Activated CD8-positive, alpha-beta memory T cell treated with anti-CD3 and anti-CD28 coated beads for 1 hour (primary cell): ENCODE measurements at places on chromosomes 5 and 9.

DNA sequence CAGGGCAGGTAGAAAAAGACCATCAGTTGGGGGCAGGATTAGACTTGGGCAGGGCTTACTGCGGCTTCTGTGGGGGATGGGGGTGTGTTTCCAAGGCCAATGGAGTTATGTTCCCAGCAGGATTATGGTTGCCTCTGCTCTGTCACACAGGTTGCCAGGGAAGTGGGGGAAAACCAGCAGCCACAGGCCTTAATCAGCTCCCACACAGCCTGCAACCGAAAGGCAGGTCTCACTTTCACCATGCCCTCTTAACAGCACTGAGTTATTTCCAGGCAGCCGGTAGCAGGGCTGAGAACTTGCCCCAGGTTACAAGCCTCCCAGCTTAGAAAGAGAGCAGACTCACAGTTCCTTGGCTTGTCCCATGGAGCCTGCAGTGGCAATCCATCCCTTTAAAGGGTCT lies 205.5 kb downstream of the FGF10 start:
- DNase-seq = no peak

DNA sequence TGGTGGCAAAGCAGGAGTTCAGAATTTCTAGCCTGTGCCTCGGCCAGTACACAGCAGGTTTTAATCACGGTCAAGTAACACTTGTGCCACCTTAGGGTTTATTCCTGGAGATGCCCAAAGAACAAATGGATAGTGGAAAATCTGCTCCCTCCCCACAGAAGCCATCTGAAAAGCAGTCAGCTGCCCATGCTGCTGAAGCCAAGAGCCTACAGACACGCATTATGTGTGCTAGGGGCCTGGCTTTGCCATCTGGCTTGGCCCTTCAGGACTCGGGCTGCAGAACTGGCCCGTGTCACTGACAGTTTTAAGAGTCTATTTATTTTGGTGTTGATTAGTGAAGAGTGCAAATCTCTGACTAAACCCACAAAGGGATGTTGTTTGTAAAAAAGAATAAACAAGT lies 11.1 kb downstream of the ARSB start:
- DNase-seq = no peak

- DNase-seq = no peak
These were observed 79.7 kb upstream of the ASTN2 start for GRCh38 chr9:117494401-117495090.

- DNase-seq = no peak
These were observed 130.6 kb downstream of the CACNA1B start for GRCh38 chr9:138007918-138008841.

DNA sequence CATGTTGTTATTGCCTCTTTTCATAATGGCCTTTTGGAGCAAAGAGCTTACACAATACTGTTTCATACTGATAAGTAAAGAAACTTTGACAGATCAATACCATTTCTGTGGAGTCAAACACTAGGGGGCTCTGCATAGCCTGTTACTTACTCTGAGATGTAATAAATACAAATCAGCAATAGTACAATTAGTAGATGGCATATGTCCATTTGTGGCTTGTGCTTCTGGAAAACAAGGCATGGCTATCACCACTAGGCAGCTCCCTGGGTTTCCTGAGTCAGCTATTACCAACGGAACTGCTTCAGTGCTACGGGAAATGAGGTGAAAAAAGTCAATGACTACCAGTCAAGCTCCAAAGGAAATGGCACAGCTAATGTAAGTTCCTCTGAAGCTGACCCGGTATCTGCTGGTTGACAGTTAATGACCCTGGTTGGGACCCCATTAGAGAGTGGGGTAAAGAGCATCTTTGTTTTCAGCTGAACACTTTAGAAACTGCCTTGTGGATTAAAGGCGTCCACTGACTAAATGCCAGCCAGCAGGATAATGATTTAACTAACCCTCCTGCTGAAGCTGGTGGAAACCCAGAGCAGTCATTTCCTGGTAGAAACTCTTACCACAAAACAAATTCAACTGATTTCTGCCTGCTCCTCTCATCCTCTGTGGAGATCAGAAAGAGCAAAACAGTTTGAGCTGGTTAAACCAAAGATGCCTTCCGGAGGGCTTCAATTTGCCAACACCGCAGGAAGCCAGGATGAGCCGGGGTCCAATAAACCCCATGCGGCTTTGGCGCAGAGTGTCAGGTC lies 69.0 kb upstream of the FAM169A start:
- DNase-seq = no peak

GRCh38 chr5:94891972-94892371 lies 273.5 kb downstream of the SLF1 start:
- DNase-seq = no peak

DNA sequence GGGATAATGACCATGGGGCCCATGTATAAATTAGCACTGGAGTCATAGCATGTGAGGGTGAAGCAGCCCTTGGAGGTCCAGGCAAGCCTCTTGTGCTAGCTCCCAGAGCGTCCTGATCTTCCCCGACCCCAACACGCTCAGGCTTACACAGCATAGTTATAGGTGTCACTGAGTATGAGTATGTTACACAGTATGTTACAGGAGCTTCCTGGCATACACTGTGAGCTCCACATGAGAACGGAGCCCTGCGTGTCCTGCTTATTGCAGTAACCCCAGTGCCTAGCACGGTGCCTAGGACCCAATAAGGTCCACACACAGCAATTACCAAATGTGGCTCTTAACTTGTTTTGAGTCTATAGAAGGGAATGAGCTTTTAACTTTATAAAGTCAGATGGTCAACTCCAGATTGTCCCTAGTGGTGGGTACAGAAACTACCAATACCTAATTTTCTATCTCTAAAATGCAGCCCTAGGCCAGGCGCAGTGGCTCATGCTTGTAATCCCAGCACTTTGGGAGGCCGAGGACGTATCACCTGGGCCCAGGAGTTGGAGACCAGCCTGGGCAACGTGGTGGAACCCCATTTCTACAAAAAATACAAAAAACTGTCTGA lies 64.1 kb downstream of the PLAC8L1 start:
- DNase-seq = no peak

DNA sequence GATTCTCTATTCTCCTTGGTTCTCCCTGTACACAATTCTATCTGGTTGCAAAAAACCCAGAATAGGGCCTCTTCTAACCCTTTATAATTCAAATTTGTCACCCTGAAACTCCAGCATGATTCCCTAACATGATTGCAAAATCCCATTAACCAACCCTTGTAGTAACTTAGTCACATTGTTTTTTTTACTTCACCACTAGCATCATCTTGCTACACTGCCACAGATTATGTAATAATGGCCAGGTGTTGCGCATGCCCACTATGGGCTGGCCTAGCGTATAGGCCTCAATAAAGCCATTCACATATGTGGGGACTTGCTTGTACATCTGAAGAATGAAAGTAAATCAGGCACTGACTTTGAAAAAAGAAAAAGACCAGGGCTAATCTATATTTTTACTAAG lies 25.7 kb downstream of the FAM170A start:
- no peak for DNase-seq

DNA sequence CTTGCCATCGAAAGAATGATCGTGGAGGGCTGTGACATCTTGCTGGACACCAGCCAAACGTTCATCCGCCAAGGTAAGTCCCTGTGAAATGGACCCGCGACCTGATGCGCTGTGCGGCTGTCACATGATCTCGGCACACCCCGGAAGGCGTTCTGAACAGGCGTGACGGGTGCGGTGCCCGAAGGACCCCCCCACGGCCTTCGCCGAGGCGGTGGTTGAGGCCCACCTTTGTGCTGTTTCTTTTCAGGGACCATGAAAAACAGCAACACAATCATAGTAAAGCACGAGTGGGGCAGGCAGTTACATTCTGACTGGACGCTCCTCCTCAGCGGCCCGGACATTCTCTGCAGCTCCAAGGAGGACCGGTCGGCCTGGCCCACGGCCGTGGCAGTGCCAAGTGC lies 126.7 kb downstream of the RASGRF2 start:
- DNase-seq = no peak

DNA sequence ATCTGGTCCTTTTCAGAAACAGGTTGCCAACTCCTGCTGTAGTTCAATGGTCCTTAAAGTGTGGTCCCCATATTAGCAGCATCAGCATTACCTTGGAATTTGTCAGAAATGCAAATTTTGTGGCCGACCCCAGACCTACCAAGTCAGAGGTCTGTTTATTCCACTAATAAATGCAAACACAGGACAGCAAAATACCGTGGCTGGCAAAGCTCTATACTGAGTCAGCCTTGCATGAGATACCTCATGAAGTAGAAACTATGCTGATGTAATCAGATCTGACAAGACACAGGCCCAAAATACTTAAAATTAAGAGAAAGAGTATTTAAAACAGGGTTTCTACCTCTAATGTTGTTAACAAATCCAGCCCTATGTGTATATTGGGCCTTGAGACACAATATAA lies 3.0 kb downstream of the GOLM1 start:
- no peak for DNase-seq

- peak; percentile 60 for DNase-seq
These were observed 110.0 kb upstream of the LPCAT1 start for GRCh38 chr5:1633605-1634336.

GRCh38 chr9:113538131-113538530 lies 74.6 kb downstream of the RGS3 start:
- no peak for DNase-seq

- DNase-seq = no peak
These were observed 280.2 kb downstream of the SEMA5A start for GRCh38 chr5:9265441-9266287.

DNA sequence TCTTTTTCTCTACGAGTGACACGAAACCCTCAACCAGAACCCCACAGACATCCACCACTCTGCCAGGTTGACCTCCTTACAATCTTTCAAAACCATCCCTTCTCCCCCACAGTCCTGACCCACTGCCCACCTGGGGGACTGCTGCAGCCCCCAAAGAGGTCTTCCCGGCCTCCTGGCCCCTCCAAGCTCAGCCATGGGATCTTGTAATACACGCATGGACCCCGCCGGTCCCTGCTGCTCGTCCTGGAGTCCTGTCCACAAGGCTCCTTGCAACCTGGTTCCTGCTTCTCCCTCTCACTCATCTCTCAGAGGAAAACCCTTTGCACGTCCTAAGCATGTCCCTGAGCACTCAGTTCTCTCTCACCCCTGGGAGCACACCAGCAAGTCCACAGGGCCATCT lies 187.3 kb downstream of the CDK5RAP2 start:
- no peak for DNase-seq

DNA sequence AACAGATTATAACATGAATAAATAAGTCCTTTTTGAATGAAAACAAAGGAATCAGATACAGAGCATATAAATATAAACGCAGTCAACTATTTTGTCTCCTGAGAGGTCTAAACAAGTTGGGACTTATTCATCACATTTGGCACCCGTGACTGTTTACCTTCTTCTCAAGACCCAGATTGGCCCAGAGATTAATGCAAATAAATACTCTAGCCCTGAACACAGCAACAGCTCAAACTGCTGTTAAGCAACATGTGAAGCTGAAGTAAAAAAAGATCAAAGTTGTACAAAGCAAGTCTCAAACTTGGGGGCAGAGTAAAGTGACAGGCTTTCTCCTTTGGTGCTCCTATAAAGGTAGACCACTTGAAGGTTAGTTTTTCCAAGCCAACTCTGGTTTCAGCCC lies 95.0 kb upstream of the NR5A1 start:
- no peak for DNase-seq

DNA sequence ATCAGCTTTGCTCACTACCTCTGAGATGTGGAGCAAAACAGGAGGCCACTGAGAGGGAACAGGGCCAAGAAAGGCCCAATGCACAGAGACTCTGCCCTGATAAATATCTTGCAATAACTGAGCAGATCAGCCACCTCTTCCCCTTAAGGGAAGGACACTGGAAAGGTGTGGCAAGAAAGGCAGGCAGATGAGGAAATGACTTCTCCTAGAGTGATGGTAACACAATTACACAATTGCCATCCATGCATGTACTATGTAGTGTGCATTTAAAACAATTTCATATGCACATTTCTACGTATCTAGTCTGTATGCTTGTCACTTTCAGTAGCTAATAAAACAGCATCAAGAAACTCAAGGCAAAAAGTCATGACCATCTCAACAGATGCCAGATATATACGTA lies 322.5 kb downstream of the DRD1 start:
- no peak for DNase-seq

- DNase-seq = no peak
These were observed 80.4 kb downstream of the SLC12A2 start for GRCh38 chr5:128163991-128164390.

DNA sequence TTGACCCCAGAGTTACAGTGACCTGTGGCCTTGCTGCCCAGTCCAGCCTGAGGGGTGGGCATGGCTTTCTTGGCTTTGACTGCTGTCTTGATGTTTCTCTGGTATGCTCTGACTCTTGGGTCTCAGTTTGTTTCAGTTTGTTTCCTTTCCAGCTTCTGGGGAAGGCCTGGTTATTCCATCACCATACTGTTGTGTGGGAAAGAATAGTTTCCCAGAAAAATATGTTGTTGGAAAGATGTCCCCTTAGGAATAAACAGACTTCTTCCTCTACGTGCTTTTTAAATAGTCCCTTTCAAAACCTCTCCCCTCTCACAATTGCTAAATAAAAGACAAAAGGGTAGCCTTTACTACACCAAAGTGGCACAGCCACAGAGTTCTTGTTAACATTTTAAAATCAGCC lies 49.5 kb downstream of the EGFLAM start:
- DNase-seq = no peak

GRCh38 chr5:170307575-170308465 lies 10.2 kb upstream of the LCP2 start:
- DNase-seq = no peak

DNA sequence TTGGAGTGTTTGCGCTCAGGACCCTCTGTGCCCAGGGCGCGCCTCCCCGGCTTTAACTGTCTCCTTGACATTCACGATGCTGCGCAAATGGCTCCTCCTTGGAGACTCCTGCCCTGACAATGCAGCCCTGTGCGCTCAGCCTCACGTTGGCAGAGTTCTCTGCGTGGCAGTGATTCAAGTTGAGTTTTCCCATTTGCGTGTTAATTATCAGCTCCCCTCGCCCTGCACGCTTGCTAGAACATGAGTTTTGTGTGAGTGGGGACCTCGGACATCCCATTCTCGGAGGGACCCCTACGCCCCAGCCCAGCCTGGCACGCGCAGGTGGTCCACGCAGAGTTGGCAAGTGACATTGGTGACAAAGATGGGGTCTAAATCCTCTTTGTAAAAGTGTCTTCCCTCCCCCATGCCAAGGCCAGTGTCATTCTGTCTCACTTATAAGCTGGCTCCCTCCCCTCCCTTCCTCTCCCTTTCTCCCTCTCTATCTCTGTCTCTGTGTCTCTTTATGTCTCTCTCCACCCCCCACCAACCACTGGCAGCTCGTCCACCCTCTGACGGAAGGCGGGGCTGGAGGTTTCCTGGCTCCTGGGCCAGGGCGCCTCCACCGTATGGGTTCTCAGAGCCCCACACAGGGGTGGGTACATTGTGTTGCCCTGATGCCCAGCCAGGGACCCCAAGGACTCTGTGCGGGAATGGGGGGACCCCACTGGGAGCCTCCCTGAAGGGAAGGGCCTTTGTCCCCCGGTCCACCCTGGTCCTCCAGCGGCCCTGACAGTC lies 169.3 kb downstream of the OLFM1 start:
- no peak for DNase-seq

DNA sequence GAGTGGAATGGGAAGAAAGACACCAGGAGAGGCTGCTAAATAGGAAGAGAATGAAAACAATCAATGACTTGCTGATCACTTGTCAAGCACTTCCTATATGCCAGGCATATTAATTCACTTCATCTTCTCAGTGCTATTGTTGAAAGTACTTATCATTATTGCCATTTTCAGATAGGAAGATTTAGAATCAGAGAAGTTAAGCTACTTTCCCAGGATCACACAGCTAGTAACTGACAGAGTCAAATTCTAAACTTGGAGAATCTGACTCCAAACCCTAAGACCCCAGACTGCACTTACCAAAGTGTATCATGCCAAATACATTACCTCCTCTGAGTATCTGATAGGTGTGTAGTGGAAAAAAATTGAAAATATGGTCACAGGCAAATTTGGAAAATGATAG lies 236.3 kb downstream of the SPOCK1 start:
- DNase-seq = no peak
